ENCODE measurements at places on chromosomes 2 and 18.

DNA sequence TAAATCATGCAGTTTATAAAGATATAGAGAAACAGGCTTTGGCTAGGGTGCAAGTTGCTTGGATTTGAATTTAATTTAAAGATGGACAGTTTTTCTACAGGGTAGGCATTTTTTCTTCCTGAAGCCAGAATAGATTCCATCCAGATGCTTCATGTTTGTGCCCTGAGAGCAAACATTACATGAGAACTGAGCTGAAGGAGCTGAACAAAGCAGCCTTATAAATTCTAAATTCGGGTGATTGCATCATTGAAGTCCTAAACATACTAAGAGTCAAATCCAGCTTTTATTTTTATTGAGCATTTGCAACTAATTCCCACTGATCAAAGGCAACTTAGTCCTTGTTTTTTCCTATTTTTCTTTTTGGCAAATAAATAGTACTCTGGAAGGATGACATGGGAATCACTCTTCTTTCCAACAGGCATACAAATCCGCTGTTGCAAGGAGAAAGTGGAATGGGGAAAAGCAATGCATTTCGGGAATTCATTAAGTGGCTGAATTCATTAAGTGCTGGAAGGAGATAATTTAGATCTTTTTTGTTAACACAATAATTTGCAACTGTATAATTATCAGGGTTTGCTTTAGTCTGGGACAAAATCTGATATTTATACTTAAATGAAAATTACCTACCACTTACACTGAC is 828.0 kb downstream of the SLC4A3 start:
- no peak for DNase-seq

DNA sequence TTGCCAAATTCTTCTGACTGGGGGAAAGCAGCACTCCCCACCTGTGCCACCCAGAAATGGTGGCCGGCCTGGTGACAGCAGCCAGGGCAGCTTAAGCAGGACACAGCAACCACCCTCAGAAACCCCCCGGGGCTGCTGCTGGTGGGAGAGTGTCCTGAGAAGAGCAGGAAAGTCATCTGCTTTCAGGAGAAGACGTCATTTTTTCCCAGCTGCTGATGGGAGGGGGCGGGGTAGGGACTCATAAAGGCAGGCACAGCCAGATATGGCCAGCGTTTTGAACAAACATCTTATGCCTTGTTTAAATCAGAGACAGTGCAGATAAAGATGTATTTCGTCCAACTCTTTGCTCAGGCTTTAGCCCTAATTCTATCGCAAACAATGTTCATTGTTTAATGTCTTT is 139.5 kb downstream of the LRRC30 start:
- DNase-seq, result no peak

- peak; percentile 56 for DNase-seq
These were observed 159.7 kb downstream of the SMAD7 start for GRCh38 chr18:48790869-48791635.

DNA sequence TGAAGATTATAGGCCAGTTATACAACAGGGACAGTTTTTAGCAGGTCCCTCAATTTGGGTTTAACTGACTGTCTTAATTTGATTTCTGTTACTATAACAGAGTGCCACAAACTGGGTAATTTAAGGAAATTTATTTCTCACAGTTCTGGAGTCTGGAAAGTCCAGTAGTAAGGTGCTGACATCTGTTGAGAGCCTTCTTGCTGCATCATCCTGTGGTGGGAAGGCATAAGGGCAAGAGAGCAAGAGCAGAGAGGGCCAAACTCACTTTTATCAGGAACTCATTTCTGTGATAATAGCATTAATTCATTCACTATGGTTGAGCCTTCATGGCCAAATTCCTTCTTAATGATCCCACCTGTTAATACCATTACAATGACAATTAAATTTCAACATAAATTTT is 36.5 kb downstream of the DIS3L2 start:
- DNase-seq, result no peak

DNA sequence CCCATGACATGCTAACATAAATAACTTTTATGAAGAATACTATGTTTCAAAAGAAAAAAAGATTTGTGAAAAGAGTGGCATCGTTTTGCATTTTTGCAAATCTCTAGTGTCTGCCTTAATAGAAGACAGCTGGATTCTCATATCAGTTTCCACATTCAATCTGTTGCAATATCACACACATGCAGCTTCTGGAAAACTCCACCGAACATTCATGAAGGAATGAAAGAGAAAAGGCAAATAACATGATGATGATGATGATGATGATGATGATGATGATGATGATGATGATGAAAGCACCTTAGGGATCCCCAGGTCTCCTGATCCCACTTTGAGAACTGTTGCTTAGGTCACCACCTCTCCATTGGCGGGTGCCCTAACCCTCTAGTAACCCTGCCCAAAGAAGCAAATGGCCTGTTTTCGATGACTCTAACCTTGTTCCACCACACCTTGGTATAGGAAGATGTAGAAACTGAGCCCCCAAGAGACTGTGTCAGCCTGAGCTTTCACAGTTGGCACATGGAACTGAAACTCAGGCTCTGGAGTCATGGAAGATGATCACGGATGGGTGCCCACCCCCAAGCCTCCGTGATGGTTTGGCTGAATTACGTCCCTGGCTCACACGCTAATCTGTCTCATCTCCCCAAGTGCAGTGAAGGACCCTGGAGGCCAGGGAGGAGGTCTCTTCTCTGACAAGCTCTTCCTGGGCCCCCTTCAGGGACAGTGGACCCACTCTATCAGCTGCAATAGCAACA is 80.1 kb upstream of the SMAD7 start:
- no peak for DNase-seq

- DNase-seq, result no peak
These were observed 11.9 kb upstream of the SALL3 start for GRCh38 chr18:78967692-78968091.

DNA sequence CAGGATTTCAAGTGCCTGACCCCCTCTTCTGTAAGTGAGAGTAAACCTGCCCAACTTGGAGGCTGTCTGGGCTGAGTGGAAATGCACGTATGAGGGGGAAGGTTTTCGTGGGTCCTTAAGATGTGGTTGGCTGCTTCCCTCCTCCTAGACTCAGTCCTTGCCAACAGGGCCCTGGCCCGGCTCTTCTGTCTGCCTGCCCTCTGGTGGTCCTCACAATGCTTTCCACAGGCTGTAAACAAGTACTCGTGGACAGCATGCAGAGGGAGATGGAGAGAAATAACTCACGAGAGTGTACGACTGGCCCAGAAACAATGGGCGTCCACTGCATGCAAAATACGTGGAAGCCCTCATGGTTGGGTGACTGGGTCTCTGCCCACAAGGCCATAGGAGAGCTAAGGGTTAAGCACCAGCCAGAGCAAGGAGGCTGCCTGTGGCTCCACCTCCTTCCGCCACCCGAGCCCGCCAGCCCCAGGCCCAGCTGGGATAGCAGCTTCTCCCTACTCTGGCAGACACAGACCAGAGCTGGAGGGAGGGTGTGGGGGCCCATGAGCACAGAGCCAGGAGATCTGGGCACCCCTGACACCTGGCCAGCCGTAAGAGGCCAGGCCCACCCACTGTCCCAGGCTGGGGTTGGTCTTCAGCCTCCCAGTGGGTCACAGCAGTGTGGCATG is 17.0 kb upstream of the ARHGEF4 start:
- DNase-seq, result no peak

GRCh38 chr18:22434973-22435608 is 17.4 kb upstream of the CTAGE1 start:
- DNase-seq, result no peak

- DNase-seq, result no peak
These were observed 225.0 kb upstream of the RAB6C start for GRCh38 chr2:129754421-129754820.

DNA sequence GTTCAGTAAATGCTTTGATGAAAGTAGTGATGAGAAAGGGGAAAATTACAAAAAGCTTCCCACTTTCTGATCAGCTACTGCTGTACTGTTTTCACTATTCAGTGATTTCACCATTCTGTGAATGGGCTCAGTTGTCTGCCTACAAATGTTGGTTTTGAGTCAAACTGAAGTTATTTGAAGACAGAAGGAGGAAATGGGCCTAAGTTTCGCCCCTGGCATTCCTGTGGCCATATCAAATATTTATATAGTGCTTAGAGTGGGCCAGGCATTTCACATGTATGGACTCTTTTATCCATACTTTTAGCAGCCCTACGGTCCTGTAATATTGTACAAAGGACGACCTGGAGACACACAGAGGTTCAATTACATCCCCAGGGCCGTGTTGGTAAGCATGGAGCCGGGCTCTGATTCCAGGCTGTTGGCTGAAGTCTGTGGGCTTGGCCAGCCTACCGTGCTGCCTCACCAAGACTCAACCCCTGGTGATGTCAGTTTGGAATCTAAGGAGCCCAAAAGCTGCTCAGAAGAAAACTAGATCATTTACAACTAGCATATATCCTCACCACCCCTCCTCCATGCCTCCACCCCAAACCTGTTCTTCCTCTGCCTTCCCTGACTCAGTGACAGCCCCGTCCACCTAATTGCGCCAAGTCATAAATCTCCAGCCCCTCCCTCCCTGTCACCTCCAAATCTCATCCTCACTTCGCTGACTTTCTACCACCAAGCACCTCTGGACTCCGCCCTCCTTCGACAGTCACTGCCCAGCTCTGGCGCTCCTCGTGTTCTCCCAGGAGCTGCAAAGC is 10.1 kb upstream of the GRHL1 start:
- DNase-seq, result no peak

- peak; percentile 61 for DNase-seq
These were observed 75.8 kb downstream of the KCNG2 start for GRCh38 chr18:79873449-79874110.

DNA sequence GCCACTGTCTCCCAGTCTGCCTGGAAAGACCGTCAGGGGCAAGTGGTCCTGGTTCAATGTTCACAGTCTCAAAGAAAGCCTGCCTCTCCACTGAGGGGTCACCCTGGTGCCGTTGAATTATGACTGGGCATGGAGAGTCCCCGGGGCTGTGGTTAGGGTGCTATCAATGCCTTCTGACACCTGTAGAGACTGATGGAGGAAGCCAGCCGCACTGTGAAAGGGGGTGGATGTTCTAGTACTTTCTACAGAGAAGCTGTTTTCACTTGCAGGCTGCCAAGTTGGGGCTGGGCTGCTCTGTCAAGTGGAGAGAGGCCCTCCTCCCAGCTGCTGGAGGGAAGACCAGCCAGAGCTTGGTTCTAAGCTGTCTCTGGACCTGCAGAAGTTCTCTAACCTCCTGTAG is 80.5 kb downstream of the BCL2L11 start:
- no peak for DNase-seq

DNA sequence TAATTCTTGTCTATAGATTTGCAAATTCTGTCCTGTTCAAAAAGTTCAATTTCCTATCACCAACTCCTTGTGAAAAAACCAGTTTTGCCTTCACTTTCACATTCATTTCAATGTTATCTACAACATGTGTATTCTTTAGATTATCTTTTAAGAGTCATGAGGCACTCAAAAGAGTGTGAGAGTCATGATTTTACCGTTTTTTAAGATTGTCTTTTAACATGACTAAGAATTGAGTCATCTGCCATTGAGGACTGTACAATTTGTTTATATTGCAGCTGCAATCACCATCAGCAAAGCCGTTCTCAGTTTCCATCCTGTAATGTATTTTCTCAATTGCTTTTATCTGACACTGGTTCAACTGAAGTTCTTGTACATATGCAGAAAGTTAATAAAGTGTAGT is 275.8 kb downstream of the LNPK start:
- no peak for DNase-seq

DNA sequence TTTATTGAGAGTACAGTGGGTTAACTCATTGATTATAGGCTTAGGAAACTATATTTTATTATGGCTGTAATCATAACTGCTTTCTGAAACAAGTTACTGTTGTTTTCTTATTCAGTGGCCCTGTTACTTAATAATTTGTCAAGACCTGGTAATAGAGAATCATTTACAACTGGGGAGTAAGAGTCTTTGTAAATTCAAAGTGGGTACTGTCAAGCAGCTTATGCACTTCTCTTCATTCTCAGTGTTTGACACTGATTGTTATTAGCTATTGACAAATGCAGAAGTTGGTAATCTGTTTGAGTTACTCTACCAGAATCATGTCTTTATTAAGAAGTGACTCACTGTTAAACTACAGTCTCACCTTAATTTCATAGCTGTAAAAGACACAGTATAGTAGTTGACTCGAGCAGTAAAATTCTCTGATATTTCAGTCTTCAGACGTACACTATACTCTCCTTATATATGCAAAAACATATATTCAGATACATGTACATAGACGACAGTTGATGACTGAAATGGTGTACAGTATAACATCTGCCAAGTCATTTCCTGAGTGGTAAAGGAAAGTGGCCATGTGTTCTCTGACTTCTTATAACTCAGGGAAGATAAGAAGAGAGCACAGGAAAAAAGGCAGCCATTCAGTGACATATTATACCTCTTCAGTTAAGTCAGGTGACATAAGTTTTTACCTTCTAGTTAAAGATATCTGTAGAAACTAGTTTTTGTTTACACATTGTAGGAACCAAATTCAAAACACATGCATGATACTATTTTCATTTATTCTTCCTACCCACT is 36.0 kb upstream of the TTC27 start:
- DNase-seq, result no peak

GRCh38 chr2:236061899-236062298 is 106.3 kb downstream of the GBX2 start:
- DNase-seq, result no peak

DNA sequence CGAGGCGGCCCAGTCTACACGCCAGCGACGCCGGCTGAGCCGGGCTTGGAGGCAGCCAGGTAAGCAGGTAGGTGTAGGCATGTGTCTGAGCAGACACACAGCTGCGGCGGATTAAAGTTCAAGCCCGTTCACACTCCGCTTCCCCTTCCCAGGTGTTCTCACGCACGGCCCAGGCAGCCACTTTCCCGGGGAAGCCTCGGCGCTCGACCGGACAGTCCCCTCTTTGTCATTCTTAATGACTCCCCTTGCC is 367 bp downstream of the TGFA start:
- DNase-seq, result no peak

DNA sequence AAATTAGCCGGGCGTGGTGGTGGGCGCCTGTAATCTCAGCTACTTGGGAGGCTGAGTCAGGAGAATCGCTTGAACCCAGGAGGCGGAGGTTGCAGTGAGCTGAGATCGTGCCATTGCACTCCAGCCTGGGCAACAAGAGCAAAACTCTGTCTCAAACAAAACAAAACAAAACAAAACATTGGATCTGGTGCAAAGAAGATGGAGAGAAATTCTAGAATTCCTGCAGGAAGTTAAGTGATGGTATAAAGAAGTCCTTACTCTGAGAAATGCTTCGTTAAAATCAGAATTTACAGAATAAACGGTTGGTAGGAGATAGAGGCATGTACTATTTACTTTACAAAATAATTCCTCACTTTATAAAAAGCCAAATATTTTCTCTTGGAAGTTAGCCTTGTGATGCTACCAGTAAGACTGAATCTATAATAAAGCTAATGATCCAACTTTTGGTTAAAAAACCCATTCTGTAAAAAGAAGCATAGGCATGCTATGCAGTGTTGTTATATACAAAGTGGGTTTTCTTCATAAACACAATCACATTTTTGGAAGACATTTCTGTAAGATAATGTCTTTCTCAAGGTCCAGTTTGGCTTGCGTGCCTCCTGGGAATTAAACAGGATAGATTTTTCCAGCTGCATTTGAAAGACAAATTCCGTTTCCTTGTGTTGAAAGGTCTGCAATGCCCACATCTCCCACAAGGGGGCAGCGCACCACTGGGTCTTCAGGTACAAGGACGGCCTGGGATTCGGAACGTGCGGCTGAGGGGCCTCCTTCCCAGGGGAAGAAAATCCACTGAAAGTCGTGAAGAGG is 35.6 kb upstream of the PNO1 start:
- DNase-seq, result peak; percentile 93
